ENCODE measurements at places on chromosomes 2 and 18.

DNA sequence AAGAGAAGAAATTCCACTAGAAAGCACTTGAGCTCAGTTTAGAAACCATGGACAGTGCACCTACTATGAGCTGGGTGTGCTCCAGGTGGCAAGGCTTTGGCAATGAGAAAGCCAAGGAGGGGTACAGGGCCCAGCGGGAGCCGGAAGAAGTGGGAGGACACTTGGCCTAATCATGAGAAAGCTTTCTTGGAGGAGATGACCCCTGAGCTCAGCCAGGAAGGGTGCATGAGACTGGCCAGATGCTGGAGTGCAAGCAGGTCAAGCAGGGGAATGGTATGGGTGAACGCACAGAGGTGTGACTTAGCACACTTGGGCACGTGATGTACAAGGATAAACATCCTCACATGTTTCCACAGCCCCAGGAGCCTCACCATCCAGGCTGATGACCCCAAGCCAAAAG lies 97.2 kb upstream of the GLI2 start:
- DNase-seq: no peak

DNA sequence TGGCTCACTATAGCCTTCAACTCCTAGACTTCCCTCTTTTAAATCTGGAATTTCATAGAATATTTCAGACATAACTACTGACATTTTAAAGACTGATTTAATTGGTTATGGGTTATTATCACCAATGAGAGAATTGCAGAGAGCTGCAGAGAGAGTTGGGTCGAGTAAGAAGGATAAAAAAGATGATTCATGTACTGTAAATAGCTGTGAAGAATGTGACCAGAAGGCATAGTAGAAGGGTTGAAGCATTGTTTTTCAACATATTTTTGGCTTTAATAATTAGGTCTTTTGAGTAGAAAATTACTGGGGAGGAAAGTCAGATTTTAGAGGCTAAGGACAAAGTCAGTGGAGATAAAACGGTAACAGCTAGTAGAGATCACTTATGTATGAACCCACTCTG lies 503.2 kb upstream of the SLC8A1 start:
- no peak for DNase-seq

DNA sequence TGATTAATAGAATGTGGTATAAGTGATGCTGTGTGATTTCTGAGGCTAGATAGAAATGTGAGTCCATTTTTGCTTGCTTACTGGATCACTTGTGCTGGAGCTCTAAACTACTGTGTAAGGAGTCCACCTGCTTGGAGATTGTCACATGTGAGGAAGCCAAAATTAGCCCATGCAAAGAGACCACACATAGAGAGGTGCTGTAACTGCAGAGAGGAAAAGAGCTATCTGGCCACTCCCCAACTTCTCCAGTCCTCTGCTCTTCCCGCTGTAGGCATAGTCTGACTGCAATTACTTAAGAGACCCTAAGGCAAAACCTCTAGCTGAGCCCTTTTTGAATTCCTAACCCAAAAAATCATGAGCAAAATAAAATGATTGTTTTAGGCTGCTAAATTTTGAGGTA lies 120.6 kb upstream of the FBXO11 start:
- no peak for DNase-seq

GRCh38 chr18:74951165-74951760 lies 257.7 kb downstream of the PTGR3 start:
- DNase-seq: peak; percentile 26

DNA sequence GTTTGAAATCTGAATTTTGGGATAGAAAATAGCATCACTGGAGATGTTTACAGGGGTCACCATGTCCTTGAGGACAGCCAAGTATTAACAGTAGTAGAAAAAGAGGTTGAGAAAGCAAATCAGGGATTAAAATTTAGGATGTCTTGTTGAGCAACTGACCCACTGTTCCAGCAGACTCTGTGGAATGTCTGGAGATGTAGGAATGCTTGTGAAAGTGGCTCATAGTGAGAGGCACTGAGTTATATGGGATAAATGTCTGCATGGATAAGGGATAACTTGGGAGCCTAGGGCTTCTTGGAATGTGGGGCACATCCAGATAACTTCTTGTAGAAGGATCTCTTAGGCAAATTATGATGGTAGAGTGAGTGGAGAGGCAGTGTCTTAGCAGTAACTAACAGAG lies 495.0 kb downstream of the TMX3 start:
- DNase-seq: no peak

GRCh38 chr2:231250146-231250545 lies 51.7 kb downstream of the ARMC9 start:
- DNase-seq: no peak

- DNase-seq: no peak
Measured at GRCh38 chr2:54382601-54383000, 73.5 kb upstream of the SPTBN1 start.

DNA sequence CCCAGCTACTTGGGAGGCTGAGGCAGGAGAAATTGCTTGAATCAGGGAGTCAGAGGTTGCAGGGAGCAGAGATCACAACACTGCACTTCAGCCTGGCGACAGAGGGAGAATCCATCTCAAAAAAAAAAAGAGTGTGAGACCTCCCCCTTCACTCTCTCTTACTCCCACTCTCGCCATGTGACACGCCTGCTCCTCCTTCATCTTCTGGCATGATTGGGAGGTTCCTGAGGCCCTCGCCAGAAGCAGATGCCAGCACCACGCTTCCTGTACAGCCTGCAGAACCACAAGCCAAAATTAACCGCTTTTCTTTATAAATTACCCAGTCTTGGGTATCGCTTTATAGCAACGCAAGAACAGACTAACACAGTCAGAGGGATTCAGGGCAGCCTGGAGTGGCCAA lies 66.3 kb upstream of the CREB1 start:
- no peak for DNase-seq

DNA sequence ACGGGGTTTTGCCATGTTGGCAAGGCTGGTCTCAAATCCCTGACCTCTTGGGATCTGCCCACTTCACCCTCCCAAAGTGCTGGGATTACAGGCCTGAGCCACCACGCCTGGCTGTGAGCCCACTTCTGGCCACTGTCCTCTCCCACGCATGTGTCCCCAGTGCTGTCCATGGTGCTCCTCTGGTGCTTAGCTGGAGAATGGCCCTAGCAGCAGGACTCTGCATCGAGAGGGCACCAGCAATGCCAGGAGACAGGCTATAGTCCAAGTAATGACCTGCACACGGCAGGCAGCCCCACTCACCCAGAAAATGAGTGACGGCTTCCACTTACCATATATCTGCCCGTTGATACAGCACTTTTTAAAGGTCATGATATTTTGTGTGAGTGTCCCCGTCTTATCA lies 66.3 kb upstream of the NARS1 start:
- no peak for DNase-seq

DNA sequence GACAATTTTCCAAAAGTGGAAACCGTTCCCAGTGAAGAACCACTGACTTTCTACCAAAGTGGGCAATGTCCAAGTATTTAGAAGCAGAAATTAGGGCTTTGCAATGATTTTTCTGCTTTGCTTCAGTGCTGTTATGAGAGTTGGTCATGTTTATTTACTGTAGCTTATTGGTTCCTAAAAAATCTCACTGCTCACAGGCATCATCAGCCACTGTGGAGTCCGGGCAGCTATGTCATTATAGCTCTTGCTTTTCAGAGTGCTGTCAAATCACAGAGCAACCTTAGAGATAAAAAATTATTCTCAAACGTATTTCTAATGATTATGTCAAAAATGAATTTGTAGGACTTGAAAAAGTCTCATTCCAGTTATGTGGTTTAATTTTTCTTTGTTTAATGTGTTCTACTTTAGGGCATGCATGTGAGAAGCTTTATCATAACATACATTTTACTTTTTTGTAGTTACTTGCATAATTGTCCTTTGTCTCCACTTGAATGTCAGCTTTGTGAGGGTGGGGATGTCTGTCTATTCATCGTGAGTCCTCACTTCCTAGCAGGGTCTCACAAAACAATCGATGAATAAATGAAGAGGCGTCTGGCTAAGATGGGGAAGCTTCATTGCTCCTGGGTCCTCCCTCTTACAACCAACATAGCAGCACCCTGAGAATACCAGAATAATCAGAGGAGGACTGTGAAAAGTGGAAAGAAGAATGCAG lies 117.6 kb downstream of the TPGS2 start:
- DNase-seq: no peak

DNA sequence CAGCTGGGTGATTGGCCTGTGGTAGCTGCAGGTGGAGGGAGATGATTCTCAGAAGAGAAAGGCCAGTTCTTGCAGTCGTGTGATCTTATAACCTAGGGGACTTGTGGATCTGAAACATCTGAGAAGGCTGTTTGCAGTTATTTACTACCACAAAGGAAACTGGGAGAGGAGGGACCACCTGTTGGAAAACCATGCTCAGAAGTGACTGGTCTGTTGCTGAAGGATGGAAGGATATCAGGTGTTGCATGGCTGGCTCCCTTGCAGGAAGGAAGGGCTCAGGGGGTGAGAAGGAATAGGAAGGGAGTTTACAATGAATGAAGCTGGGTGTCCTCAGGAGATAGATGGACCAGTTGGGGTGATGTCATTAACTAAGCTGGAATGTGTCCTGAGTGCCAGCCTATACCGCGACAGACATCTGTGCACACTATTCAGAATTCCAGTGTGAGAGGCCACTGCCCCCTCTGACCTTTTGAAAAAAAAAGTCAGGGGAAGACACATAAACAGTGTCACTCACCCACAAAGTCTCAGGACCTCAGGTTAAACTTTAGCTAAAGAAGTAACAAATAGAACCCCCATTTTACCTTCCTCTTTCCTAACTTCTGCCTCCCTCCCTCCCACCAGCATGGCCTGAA lies 17.5 kb downstream of the IGFBP2 start:
- no peak for DNase-seq

DNA sequence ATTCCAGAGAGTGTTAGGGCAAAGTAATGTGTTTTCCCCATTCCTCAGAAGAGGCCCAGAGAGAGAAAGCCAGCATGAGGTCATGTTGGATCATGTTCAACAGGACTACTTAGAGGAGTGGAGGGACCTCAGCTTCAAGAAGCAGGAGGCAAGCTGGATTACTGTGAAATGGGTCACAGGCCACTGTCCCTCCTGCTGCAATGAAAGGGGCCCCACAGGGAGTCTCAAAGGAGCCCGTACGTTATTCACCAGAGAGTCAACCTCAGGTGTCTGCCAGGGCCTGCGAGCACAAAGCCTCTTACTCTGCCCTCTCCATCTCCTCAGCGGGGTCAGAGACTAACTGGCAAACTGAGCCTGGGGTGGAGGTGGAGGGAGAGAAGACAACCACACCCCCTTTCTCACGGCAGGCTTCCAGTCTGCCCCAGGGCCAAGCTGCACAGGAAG lies 27.2 kb upstream of the ACYP2 start:
- DNase-seq: no peak

DNA sequence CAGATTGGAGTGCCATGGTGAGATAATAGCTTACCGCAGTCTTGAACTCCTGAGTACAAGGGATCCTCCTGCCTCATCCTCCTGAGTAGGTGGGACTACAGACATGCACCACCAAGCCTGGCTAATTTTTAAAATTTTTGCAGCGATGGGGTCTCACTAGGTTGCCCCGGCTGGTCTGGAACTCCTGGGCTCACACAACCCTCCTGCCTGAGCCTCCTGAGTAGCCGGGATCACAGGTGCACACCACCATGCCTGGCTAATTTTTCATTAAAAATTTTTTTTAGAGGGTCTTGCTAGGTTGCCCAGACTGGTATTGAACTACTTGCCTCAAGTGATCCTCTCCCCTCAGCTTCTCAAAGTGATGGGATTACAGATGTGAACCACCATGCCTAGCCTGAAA lies 27.8 kb downstream of the RAB31 start:
- DNase-seq: no peak

DNA sequence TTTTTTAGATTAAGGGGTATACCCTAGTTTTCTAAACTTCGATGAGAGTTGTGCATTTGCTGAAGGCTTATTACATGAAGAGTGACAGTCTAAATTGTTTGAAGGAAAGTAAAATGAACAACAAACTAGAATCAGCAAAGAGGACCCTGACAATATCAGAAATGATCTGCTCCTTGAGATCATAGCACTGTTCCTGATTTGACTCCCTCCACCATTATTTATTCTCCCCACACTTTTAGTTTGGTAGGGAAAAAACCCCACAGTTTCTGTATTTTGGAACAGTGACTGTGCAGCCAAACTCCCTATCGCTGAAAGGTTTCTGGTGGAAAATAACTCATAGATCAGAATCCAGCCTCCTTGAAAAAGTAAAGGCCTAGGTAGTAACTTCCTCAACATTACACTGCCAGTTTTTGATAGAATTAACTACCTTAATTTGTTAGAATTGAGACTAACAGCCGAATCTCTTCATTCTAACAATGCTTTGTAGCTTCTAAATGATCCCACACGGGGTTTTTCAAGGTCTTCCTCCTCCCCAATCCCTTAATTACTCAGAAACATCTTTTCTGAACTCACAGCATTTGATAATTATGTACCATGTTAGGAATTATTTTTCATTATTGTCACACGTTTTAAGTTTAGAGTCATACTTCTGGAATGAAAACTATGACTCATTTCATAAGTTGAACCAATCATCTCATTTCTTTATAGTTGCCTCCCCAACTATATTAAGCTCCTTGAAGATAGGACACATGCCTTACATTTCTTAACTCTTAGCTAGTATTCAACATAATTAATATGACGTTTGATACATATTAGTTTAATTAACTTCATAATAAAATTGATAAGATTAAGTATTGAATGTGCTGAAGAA lies 2.9 kb downstream of the MYL12A start:
- no peak for DNase-seq

- peak; percentile 44 for DNase-seq
Measured at GRCh38 chr2:23926290-23926749, 603 bp downstream of the ATAD2B start.

- DNase-seq: no peak
Measured at GRCh38 chr2:111896024-111896423, 2.4 kb upstream of the MERTK start.

DNA sequence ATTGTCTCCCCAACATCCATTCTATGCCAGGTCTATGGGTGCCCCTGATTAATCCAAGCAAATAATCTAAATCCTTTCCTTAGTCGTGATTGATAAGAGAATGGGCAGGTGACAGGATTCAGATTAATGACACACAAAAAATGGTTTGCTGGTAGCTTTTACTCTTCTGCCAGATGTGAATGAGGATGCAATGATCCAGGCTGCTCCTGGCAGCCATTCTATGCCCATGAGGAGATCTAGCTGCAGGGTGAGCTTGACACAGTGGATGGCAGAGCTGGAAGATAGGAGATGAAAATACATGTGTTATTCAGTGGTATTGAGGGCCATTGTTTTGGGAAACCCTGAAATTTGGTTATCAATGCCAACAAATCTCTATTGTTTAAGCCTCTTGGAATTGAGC lies 69.7 kb downstream of the ACYP2 start:
- DNase-seq: no peak

GRCh38 chr2:10048501-10049171 lies 5.3 kb downstream of the KLF11 start:
- peak; percentile 69 for DNase-seq

GRCh38 chr18:3688690-3689089 lies 238.7 kb downstream of the TGIF1 start:
- DNase-seq: no peak
